ENCODE measurements at places on chromosomes 13 and 19. TPM values are rescaled to one million over a fixed set of nuclear protein-coding genes. Genes with fewer than 3 reads are reported as not detected.
A peak's percentile ranks its signal among the peaks of the same experiment; 100 is the strongest.

Gene PSG4
- total RNA-seq: 0.11 TPM

Gene LCP1
- total RNA-seq: 43.5 TPM

Gene CCL25
- total RNA-seq: not detected

Gene SEMA6B
- 5.4 TPM for total RNA-seq

Gene HIF3A
- 41.0 TPM for total RNA-seq

Gene ZNF841
- 62.0 TPM for total RNA-seq

Gene RFPL4AL1
- total RNA-seq: not detected

Gene IL17D
- total RNA-seq: 6.8 TPM

Gene FLT3LG
- 3.4 TPM for total RNA-seq

Gene KIR3DL2
- not detected for total RNA-seq

Gene PARP4
- 48.6 TPM for total RNA-seq

Gene ZNF480
- 18.8 TPM for total RNA-seq

Gene ZNF492
- total RNA-seq: 4.1 TPM

Gene MEIS3
- 32.6 TPM for total RNA-seq

Gene ZNF681
- 9.7 TPM for total RNA-seq

Gene GFY
- total RNA-seq: not detected

Gene ZNF573
- total RNA-seq: 25.7 TPM

DNA sequence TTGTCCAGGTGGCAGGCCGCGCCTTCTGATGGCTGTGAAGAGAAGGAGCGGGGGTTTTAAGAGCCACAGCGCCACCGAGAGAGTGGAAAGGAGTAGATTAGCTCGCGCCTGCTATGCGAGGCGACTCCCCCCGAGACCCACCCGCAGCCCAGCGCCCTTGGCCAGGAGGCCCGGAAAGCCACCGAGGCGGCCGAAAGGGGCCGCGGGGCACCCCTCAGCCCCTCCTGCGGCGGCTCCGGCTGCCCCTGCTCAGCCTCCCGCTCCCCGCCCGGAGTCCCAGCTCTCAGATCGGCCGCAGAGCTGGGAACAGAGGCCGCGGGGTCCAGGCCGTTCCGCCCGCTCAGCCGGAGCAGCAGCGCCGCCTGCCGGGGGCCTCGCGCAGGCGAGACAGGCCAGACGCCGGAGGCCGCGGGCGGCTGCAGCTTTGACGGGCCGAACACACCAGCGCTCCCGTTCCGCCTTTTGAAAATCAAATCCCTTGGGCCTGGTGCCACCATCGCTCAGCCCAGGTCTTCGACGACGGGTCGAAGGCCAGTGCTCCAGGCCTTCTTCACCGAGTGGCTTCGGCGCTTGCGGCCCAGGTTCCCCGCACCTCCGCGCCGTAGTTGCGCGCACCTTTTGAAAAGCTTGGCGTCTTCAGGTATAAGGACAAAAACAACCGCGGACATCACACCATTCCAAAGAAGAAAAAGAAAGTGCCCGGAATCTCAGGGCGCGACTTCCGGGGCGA lies 15.3 kb downstream of the CDX2 start:
- no peak for DNase-seq

- DNase-seq: peak; percentile 76
Measured at GRCh38 chr13:74287724-74288169, 153.5 kb upstream of the KLF12 start.

- no peak for DNase-seq
Measured at GRCh38 chr19:31304831-31305312, 44.4 kb downstream of the TSHZ3 start.

DNA sequence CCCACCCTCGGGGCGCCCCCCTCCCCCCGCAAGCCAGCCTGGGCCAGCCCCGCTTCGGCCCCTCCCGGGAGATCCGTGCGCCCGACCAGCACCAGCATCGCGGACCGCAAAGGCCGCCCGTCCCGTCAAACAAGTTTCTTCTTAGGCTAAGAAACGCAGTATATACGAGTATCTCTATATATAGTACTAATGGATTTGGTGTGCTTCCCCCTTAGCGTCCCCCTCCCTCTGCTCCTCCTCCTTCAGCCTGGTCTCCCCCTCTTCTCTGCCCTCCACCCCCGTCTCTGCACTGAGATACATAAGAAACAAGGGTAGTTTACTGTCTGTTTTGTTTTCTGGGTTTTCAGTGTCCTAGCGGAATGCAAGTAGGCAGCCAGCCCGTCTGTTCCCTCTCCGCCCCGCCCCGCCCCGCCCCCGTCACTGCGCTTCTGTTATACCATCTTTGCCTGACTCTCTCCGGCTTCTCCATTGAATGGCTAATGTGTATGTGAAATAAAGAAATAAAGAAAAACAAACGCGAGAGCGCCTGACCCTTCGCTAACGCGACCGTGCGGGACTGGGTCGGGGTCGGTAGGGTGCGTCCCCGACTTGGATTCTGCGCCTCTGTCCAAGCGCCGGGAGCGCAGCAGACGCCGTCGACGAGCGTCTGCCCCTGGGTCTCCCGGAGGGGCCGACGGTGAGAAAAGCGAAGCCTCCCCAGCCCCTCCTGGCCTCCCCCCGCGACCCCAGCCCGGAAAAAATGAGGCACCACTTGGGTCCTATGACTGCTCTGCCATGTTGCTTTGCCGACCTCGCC lies 4.2 kb downstream of the LYL1 start:
- DNase-seq: no peak

DNA sequence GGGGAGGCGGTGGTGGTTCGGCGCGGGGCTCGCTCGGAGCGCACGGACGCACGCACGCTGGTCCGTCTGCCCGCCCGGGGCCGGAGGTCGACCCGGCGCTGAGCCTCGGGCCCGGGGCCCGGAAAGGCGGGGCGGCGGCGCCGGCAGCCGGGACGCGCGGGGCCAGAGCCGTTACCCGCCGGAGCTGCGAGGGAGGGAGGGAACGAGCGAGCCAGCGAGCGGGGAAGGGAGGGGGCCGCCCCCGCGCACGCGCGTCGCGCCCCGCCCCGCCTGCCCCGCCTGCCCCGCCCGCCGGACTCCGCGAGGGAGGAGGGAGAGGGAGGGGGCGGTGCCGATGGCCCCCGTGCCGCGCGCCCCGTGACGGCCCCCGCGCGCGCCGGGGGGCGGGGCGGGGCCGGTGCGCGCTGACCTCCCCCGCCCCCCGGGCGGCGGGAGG lies 15.0 kb downstream of the CIC start:
- no peak for DNase-seq

DNA sequence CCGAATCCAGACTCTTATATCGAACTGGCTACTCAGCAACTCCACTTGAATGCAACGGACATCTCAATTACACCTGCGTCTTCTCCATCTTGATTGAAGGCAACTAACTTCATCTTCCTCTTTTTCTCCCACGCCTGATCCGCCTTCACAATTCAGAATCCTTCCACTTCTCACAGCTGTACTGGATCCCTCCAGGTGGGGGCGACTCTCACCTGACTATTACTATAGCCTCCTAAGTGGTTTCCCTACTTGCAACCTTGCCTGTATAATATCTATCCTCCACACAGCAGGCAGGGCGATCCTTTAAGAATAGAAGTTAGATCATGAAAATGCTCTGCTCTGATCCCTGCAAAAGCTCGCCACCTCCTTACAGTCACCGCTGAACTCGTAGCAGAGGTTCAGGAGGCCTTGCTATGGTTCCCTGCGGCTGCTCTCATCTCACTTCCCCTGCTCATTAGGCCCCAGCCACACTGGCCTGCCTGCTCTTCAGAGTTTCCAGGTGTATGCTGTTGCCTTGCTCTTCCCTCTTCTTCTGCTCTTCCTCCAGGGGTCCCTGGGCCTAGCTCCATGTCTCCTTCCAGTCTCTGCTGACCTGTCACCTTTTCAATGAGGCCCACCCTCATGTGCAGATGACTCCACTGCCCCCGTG lies 31.9 kb downstream of the RFXAP start:
- no peak for DNase-seq

- DNase-seq: no peak
Measured at GRCh38 chr13:33639626-33640080, 178.3 kb upstream of the RFC3 start.

DNA sequence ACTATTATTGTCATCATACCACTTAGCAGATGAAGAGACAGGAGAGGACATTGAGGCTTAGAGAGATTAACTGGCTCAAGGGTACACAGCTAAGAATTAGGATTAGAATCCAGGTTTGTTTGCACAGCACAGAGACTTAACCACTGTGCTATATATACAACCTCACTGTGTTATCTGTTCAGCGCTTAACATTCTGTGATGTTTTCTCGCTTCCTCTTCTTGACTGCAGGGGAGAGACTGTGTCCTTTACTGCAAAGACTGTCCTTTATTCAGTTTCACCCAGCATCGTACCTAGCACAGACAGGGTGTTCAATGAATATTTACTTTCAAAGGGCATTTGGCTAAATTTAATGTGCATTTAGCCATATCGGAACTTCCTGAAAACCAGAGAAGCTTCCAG lies 54.9 kb upstream of the PCDH8 start:
- no peak for DNase-seq

DNA sequence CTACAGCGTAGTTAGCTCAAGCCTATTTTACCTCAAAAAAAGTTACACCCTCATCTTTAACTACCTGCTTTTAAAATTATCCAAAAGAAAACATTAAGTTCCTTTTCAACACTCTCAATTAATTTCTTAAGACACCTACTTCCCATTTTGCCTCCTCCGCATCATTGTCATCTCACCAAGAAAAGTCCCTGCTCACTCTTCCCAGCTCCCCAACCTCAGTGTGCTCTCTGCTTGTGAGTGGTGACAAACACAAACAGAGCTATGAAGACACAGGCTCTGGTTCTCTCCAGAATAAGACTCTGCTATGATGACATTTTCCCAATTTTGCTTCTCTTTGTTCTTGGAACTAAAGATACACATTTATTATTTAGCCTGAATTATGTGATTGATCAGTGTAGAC lies 385.1 kb upstream of the HTR2A start:
- no peak for DNase-seq

- no peak for DNase-seq
Measured at GRCh38 chr19:14405380-14405757, 13.8 kb downstream of the DDX39A start.

- no peak for DNase-seq
Measured at GRCh38 chr19:2385053-2385721, 25.1 kb downstream of the TMPRSS9 start.

DNA sequence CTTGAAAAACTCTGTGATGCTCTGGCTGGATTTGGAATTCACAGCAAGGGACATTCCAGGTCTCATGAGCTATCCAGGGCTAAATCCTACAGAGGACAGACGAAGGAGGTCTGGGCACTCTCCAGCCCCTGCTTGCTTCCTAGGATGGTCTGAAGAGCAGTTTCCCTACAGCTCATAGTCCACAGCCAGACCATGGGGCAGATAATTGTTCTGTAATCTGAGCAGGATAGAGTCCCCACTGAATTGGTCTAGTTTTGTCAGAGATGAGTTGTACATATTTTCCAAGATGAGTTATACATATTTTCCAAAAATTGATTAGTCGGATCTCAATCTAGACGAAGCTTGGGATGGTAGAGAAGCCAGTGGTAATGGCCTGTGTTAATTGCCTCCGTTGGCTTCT lies 75.6 kb downstream of the C13orf42 start:
- no peak for DNase-seq

DNA sequence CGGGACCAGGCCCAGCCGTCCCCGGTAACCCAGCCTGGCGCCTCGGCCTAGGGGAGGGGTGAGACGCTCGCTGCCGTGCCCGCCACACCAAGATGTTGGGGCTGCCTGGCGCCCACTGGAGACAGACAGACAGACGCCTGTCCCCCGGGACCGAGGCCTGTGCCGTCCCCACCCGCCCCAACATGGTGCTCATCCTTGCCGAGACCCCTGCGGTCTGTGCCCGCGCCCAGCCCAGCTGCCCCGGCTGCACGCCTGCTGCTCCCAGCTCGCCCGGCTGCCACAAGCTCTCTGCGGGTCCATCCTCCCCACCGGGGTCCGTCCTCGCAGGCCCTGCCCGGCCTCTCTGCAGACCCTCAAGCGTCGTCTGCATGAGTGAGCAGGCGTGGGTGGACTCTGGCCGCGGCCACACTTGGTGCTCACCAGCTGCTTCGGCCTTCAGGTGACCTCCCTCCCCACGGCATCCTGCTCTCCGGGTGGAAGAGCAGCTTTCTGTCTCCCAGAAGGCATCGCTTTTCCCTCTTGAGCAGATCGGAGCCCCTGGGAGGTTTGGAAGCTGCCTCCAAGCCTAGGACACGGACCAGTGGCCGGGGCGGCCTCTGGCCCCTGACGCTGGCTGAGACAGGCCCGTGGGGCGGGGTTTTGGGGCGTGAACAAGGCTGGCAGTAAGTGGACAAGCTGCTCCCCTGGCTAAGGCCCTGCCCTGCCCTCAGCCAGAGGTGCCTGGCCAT lies 6.7 kb upstream of the TMPRSS9 start:
- no peak for DNase-seq

DNA sequence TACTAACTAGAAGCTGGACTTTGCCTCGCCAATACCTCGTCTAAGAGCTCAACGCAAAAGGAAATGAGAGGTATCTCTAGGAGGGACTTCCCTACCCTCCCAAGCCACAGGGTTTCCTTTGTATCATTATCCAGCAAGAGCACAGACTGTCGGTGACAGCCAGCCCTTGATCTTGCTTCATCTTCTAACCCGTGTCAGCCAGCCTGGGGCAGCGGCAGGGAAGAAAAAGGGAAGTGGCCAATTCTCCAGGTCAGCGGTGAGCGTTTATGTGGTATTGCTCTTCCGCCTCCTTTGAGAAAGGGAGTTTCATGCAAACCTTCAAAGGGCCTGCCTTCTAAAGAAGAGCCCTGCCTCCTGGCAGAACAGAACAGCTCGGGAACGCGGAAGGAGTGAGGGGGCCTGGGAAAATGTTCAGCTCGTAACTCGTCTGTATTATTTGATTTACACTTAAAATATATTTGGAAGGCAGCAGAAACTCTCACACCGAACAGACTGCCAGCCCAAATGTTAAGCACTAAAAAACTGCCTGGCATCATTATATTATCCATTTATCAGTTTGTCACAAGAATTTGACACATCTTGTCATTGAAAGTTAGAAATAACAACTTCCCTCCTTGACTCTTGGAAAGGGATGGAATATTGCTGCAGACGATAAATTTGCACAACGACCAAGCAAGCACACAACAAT lies 41.8 kb downstream of the EFNB2 start:
- no peak for DNase-seq

DNA sequence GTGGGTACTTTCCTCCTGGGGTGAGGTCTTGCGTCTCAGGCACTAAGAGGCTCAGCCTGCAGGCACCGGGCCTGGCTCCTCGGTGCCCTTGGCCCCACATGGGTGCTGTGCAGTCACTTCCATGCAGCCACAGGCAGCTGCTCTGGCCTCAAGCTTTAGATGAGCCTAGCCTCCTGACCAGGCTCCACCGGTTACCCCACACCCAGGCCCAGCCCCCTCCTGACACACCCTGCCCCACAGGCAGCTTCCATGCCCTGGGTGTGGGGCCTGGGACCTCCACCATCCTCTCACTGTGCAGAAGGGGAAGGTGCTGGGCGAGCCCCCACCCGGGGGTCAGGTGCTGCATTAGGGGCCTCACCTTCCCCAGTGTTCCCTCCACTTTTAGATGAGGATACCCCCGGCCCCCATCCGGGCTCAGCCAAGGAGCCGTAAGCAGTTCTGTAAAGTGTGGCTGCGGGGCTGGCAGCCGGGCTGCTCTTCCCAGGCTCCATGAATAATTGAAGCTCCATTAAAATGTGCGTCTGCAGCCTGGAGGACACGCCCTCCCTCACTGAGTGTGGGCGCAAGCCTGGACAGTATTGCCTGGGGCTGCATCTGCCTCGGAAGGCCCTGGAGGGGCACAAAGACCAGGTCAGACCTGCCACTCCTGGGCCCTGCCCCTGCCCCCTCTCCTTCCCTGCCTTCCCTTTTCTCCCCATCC lies 72.5 kb upstream of the KCTD15 start:
- DNase-seq: no peak

GRCh38 chr19:39996218-39996810 lies 546 bp upstream of the ZNF546 start:
- peak; percentile 21 for DNase-seq

GRCh38 chr13:110418944-110419343 lies 111.9 kb downstream of the COL4A2 start:
- no peak for DNase-seq

- DNase-seq: no peak
Measured at GRCh38 chr19:17286263-17286662, 4.6 kb downstream of the ANKLE1 start.

Data from urinary bladder (tissue), 4 donors.